ENCODE measurements at places on chromosomes 7 and 10.

DNA sequence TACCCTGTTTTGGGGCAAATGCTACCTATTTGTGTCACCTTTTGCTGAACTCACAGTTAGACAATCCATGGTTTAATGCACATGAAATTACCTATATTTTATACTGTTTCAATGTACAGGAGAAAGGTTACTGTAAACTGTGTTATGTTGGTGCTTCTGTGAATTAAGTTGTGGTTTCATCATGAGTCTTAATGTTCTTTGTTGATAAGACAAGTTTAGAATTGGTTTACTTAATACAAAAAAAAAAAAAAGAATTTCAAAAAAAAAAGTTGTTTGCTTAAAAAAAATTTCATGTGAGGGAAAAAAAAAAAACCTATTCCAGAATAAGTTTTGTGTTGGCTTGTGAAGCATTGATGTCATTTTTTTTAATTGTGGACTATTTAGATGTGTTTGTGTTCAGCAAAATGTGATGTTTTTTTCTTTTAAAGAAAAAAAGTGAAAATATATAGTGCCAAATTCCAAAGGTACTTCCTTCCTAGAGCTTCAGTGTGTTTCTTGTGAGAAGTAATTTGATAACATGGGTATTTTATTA lies 280.3 kb downstream of the USP6NL start:
- DNase-seq, result no peak

DNA sequence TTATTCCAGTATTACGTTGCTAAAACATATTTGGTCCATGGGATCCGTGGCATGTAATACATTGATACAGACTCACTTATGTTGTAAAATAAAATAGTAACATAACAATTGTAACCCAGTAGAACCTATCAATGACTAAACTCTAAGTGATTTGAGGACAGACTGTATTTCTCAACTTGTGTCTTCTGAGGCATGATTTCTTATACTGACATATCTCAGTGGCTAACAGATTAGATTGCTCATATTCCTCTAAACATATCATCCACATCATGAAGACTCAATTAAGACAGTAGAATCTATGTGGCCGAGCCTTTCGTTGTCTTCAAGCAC lies 72.3 kb downstream of the CREB5 start:
- no peak for DNase-seq

DNA sequence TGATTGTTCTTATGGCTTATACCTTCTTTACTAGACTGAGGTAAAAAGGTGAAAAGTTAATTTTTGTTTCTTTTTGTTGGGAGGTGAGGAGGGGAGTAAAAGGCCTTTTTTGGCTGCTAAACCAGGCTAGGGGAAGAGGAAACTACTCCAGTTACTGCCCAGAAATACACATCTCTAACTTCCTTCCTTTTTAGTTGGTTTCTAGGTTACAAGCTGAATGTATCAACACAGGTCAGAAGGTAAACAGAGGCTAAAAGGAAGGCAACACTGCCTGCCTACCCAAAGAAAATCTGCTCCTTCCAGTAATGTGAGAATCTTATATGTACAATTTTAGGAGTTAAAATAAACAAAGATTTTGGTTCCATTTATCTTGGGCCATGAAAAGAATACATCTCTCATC lies 140.4 kb downstream of the NRBF2 start:
- no peak for DNase-seq

- no peak for DNase-seq
Measured at GRCh38 chr7:91549878-91550277, 285.6 kb downstream of the FZD1 start.

- DNase-seq, result no peak
Measured at GRCh38 chr10:123150271-123150985, 2.5 kb downstream of the HMX2 start.

- DNase-seq, result no peak
Measured at GRCh38 chr7:75854233-75854632, 24.6 kb upstream of the RHBDD2 start.

GRCh38 chr10:79314761-79315601 lies 32.3 kb upstream of the PPIF start:
- DNase-seq, result no peak
